ENCODE measurements at places on chromosomes 7 and 10.
A peak's percentile ranks its signal among the peaks of the same experiment; 100 is the strongest.

- no peak for DNase-seq
Measured at GRCh38 chr7:85286446-85286845, 99.6 kb upstream of the SEMA3D start.

DNA sequence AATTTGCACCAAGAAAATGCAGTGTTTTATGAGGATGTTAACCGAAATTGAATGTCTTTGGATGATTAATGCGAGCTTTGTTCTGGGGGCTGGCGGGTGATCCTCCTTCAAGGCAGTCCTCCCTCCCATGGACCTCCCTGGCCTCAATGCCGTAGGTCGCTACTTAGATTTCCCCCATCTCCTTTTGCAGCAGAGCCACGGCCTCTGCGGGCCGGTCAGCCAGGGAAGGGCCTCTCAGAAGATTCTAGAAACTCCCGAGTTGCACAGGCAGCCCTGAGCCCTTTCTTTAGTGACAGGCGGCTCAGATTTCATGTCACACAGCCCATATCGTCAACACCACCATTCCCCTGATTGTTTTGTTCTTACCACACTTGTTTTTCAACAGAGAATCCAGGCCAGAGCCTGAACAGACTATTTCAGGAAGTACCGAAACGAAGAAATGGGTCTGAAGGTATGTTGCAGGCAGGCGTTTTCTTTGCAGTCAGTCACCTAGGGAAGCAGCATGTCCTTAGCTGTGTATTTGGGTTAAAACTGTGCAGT is 88.2 kb upstream of the SH2B2 start:
- no peak for DNase-seq

GRCh38 chr7:121547544-121548092 is 151.5 kb upstream of the FAM3C start:
- no peak for DNase-seq

- no peak for DNase-seq
Measured at GRCh38 chr10:52993109-52993508, 220.5 kb upstream of the MBL2 start.

DNA sequence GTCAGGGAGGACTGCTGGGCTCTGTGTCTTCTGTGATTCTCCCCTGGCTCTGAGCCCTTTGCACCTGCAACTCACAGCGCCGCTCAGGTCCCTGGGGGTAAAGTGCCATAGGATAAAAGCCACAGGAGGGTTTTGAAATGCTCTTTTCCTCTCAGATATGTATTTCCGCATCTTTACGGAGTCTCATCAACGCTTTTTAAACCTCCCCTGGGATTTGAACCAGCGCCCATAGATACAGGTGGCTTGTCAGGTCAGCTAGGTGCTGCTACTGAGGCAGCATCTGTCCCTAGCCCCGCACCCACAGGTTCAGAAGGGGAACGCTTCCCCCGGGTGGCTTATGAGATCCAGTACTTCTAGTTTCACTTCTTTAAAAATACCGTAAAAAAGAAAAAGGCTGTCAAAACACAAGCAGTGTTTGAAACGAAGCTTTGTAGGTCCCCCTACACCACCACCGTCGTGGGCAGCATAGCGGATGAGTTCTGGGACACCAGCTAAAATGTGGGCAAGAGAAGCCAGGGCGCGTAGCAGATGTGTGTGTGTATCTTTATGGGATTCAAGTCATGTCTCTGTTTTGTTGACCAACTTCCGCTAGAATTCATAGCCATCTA is 173.5 kb downstream of the CUX1 start:
- DNase-seq, result no peak

- no peak for DNase-seq
Measured at GRCh38 chr10:943334-944033, 12.0 kb upstream of the LARP4B start.

DNA sequence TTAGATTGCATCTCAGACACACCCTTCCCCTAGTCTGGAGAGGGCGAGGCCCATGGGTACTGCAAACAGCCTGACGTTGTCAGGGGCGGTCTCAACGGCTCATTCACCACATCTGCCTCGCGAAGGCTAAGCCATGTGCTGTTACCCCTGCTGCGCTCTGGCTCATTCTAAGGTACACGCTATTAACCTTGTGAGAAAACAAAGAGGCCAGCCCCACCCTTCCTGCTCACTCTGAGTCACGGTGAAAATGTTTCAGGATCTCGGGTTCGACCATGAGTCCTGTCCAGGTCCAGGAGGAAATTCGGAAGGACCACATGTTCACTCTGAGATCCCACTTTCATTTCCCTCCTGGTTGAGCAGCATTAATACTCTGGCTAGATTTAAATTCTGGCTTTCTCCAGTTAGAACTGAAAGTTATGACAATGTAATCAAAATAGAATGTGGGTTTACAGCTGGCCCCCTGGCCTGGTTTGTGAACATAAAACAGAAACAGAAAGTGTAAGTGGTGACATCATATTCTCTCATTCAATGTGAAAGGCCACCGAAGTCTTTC is 55.2 kb downstream of the EGFR start:
- peak; percentile 27 for DNase-seq

GRCh38 chr7:26437003-26437532 is 145.4 kb downstream of the SNX10 start:
- DNase-seq, result no peak

DNA sequence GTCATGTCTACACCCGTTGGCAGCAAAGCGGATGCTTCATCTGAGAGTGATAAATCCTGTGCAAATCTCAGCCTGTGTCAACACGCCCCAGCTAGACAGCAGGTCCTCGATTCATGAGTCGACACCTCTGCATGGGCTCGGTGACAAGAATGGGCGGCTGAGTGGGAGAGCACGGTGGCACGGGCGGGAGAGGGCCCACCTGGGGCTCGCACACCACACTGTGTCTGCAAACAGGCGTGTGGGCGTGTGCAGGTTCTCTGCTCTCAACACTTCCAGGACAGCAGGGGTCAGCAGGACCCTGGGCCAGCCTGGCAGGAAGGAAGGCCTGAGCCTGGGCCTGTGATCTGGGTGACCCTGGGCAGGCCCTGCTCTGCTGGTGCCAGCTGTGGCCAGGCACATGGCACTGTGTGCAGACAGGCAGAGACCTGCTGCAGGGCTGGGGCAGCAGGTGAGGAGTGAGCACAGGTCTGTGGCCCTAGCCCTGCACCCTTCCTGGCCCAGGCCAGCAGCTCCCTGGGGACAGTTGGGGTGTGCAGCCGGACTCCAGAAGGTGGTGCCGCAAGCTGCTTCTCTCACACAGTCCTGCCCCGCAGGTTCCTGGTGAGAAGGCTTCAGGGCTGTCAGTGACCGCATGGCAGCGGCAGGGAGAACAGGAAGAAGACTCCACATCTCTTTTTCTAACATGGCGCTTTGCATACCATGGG is 216.4 kb downstream of the ELFN1 start:
- DNase-seq, result no peak

DNA sequence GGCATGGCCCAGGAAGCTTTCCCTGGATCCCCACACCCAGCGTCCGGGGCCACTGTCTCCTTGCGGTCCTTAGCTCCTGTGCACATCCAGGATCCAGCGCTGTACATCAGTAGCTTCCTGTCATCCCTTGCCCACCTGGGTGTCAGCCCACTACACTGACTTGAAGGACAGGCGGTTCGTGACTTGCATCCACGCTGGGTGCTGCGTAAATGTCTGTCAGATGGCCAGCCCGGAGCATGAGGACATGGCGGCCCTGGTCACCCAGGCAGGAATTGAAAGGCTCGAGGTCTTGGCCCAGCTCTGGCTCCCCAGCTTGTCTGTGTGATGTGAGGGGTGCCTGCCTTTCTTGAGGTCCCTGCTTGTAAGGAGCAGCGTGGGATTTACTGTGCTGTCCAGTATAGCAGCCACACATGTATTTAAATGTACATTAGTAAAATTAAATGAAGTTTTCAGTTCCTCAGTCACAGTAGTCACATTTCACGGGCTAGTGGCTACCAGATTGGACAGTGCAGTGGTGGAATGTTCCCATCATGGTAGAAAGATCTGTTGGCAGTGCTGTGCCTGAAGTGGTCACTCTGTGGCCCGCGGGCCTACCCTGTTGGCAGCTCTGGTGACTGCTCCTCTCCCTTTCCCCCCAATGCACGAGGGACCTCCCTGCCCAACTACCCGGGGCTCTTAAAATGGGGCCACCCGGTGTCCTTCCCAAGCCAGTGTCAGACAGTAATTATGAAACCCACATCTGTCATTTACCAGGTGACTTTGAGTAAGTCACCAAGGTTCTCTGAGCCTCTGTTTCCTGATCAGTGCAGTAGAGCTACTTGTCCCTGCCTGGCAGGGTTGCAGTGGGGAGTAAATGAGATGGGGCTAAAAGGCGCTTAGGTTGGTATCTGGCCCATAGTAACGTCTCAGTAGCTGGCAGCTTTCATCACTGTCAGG is 97.8 kb upstream of the PPIF start:
- no peak for DNase-seq

DNA sequence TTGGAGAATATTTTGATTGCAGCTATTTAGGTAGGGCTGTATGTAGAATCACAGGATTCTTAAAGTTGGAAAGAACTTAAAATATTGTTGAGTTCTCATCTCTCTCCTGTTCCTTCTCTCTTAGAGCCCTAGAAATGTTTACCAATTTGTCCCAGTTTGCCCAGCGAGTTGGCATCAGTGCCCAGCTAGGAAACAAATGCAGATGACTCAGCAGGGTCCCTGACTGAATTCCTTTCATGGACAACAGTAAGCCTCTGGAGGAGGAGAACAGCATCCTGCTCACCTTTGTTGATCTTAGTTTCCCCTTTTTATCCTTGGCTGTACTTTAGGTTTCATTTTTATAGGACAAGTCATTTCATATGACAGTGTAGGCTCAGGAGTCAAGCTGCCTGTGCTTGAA is 89.3 kb downstream of the SEC23IP start:
- DNase-seq, result no peak

DNA sequence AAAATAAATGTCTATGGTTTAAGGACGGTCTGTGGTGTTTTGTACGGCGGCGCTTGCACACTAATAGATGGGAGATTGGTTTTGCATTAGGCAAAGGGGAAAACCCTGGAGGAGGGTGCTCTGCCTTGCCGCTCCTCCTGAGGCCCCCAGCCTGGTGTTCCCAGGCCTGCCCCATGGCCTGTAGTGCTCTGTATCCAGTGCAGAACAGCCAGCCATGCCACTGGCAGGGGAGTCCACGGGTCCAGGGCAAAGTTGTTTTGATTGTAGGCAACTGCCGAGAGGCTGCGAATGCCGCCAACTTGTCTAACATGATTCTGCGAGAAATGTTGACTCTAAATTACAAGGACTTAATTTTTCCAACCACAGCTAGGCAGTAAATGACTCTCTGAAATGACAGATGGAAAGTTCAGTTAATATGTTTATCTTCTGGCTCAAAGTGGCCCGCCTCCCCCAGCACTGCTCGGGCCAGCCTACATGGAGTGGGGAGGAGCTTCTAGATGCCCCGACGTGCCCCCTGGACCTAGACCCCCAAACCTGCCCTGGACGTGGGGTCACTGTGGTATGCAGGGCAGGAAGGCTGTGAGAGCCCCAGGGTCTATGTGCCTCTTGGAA is 104.6 kb upstream of the GDF10 start:
- peak; percentile 18 for DNase-seq

- DNase-seq, result no peak
Measured at GRCh38 chr10:116668018-116668417, 47.3 kb downstream of the PNLIPRP2 start.

DNA sequence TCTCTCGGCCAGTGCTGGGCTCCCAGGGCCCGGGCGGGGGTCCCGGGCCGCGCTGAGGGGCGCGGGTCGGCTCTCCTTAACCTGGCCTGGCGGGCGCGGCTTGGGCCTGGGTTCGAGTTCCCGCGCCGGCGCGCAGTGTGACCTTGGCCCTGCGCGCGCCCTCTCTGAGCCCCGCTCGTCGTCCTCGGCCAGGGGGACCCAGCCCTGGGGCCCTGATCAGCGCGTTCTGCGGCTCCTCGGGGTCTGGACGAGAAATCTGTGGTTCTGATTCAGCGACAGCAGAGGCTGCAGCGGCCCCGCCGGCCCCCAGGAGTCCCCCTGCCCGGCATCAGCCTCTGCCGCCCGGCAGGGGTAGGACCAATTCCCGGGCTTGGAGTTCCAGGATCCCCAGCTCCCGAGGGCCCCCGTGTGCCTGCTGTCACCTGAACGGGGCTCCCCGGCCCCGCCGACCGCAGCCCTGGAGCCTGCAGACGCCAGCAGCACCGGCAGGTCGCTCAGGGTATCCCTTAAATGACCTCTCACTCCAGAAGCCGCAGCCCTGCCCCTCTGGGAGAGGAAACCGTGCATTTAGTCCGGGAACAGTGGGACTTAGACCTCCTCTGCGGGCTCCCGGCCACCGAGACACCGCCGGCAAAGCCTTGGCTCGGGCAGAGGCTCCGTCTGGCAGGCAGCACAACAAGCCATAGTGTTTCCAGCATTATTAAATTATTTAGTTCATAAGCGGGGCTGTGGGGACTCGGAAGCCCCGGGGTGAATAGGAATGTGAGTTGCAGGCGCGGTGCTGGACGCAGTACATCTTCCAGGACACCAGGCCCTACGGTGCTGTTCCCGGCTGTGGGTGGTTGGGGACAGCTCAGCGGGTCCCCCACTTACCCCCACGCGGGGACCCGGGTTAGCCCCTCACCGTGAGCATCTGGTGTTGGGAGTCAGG is 572 bp downstream of the CHST12 start:
- peak; percentile 29 for DNase-seq

- DNase-seq, result no peak
Measured at GRCh38 chr10:59586407-59586891, 123.2 kb downstream of the SLC16A9 start.

- no peak for DNase-seq
Measured at GRCh38 chr7:15478401-15478800, 83.4 kb downstream of the AGMO start.

DNA sequence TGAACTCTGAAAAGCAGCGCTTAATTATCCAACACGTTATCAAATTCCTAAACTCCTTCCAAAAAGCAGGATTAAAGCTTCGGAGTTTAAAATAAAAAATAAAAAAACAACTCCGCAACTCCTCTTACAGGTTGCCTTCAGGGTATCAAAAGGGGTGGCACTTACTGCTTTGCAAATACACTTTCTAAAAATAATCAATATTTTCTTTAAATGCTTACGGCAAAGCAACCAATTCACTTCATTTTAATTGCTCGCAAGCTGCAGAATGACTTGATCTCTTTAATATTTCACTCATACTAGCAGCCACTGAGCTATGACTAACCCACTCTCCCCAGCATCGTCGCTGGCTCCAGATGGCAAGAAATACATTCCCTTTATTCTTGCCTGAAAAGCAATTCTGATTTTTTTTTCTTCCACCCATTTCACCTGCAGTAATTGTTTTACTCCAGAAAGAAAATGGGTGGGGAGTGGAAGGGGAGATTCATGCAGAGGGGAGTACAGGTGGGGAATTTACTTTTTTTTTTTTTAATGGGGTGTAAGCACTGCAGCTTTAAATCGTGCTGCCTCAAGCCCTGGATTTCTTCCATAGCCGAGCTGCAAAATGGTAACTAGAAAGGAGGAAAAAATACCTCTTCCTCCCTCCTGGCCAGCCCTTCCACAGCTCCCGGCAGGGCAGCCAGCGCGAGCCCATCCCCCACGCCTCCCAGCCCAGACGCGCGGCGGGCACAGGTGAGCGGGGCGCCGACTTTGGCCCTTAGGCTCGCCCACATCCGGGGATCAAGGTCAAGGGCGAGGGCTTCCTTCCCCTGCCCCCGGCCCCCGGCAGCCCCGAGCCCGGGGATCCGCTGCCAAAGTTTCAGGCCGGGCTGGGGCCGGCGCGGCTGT is 54.2 kb upstream of the FHIP2A start:
- no peak for DNase-seq

All from stimulated activated naive CD4-positive, alpha-beta T cell treated with Interleukin-2 at 50 U/mL for 16 hours (primary cell).